ENCODE measurements at places on chromosomes 6 and 20.

DNA sequence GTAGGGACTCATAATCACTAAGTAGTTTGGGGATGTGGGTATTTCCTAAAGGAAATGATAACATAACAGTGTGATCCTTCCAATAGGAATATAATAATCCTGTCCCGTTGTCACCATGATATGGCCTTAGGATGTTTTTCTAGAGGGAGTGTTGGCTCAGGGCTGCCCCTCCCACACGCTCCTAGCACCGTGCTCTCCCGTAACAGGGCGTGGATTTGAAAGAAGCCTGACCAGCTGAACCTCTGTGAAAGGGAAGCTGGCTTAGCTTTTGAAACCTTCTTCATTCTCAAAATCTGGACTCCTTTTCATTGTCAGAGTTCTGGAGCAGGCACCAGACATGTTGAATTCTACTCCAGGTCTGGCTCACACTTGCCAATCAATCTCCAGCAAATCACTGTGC lies 103.4 kb upstream of the SASH1 start:
- no peak for DNase-seq

GRCh38 chr20:62695448-62696414 lies 12.9 kb upstream of the NTSR1 start:
- no peak for DNase-seq

- no peak for DNase-seq
Measured at GRCh38 chr6:131954059-131954774, 3.0 kb upstream of the CCN2 start.

DNA sequence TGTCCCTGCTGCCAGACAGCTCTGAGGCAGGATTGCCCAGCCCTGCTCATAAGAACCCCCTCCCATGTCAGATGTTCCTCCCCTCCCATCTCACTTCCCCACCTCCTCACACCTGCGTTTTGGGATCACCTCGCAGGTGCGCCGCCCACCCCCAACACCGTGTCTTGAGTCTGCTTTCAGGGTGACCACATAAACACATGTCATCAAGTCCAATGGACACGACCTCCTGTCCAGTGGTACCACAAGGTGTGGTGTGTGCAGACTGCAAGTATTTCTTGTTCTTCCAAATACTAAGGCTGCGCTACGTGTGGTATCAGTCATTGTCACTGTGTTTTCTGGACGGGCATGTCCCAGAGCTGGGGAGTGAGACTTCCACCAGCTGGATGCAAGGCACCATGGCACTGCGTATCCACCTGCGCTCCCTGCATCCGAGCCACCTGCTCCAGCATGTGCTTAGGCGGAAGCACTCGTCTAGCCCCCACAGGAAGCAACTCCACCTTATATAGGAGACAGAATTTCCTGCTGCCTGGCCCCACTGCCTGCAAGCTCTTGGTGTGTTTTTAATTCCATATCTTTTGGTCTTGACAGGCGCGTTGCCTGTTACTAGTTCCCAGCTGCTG lies 119.7 kb upstream of the NXT1 start:
- DNase-seq, result no peak

DNA sequence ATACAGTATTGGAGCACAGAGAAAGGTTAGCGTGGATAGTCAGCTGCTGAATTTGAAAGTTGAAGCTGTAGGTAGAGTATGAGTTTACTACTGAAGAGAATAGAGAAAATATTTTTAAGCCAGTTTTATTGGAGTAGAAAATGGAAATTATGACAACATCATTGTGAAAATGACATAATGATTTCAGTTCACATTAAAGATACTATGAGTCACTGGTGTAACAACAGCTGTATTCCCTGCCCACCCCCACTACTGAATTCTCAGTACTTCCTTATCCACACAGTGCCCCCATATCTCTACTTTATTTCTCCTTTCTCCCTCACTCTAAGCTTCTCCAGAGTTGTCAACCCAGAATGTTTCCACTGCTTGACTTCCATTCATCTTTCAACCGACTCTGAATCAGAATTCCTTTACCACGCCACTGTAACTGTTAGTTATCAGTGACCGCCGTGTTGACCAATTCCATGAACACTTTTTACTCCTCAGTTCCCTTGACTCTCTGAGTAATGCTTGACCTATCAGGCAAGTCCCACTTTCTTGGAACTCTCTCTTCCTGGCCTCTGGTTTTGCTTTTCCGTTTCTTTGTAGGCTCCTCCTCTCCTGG lies 139.6 kb downstream of the AIG1 start:
- no peak for DNase-seq

- DNase-seq, result no peak
Measured at GRCh38 chr20:14817101-14817500, 479.7 kb upstream of the FLRT3 start.

GRCh38 chr6:32845384-32845884 lies 1.6 kb upstream of the PSMB8 start:
- DNase-seq, result no peak

DNA sequence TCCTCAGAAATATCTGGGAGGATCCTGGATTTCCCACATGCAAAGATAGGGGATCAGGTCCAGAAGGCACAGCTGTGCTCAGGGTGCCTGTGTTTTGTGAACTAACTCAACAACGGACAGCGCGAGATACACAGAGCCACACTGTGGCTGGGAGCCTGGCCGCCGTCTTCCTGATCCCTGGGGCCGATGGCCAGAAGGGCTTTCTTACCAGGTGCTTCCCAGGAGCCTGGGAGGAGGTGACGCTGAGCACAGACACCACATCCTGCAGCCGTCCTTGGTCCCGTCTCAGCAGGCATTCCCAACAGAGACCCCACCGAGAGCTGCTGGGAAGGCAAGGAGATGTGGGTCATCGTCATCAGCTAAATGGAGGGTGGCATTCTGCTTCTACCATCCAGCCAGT lies 144.6 kb upstream of the AFDN start:
- DNase-seq, result no peak

- no peak for DNase-seq
Measured at GRCh38 chr6:44831002-44831610, 443.6 kb downstream of the CDC5L start.

DNA sequence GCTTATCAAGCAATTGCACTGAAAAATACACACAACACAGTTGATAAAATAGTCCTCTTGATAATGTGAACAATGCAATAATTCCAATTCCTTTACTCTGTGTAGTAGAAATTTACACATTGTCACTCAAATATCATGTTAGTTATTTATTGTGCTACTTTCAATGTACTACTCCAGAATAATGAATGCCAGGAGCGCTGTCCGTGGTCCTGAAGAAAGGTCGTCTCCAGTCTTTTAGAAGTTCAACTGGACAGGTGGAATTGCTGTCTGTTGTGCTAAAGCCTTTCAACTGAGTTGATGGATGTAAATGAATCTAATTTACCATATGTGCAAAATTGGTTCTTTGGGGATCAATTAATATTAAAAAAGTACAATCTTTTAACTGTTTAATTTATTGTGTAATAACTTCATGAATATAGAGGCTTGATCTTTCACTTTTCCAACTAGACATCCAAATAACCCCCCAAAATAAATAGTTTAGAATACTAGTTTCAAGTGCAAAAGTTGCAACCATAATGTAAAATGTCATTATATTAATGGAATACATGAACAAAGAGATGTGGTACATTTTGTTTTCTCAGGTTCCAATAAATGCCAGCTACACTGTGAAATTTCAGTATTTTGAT lies 3.2 kb downstream of the GRIK2 start:
- no peak for DNase-seq

- DNase-seq, result no peak
Measured at GRCh38 chr6:51099201-51099600, 280.5 kb downstream of the TFAP2B start.

DNA sequence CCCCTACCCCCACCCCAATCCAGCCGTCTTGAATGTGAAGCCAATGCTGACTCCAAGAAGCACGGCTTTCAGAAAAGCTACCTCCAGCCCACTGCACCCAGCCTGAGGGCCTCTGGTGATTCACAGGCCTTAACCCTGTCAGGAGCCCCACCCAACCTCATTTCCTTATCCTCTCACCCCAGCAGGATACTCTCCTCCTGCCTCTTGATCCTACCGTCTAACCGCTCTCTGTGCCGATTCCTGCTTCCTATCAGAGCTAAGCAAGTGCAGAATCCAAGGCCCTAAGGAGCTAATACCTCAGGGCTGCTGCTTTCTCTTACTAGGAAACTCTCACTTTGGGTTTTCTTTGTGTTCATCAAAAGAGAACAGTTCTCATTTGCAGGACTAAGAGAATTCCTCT lies 47.2 kb downstream of the TRERF1 start:
- DNase-seq, result no peak

DNA sequence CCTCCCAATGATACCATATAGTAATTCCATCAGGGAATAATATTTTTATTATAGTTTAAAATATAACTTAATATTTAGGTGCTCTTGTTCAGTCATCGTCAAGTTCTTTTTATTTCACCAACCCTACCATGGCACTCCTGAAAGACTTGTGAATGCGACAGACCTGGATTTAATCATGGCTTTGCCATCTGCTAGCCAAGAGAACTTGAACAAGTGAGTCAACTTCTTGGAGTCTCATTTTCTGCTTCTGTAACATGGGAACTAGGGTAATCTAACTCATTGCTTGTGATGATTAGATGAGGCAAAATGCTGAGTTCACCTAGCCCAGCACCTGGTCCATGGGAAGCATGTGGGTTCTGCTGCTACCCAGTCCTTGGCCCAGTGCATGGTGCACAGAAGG lies 62.9 kb downstream of the ESR1 start:
- DNase-seq, result no peak

- DNase-seq, result no peak
Measured at GRCh38 chr6:43974643-43975230, 152.5 kb downstream of the MRPL14 start.

DNA sequence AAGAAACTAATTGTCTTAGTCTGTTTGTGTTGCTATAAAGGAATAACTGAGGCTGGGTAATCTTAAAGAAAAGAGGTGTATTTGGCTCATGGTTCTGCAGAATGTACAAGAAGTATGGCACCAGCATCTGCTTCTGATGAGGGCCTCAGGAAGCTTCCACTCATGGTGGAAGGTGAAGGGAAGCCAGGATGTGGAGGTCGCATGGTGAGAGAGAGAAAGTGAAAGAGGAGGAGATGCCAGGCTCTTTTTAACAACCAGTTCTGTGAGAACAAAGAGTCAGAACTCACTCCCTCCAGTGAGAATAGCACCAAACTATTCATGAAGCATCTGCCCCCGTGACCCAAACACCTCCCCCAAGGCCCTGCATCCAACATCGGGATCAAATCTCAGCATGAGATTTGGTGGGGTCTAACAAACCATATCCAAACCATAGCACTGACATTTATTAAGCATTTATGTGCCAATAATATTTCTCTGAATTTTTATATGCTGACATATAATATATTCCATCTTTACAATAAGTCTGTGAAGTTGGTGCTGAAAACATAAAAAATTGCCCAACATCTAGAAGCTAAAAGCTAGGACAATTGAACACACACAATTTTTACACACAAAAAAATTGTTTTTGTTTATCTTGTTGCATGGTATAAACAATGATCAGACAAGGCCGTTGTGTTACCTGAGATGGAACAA lies 29.2 kb upstream of the BTN3A2 start:
- DNase-seq, result no peak

DNA sequence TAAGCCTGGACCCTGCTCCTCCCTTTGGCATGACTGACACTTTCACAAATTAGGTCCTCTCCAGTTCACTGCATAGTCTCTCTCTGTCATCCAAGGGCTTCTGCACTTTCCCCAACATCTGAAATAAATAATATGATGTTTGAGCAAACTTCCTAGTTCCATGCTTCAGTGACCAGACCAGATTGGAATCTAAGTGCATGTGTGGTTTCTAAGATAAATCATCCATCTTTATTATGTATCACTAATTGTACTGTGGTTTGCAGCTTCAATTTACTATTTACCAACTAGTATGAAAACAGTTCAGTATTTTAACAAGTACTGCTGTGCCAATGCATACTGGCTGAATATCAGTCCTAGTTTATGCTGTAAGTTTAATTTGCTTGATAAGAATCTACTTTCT lies 18.7 kb downstream of the SESN1 start:
- no peak for DNase-seq

DNA sequence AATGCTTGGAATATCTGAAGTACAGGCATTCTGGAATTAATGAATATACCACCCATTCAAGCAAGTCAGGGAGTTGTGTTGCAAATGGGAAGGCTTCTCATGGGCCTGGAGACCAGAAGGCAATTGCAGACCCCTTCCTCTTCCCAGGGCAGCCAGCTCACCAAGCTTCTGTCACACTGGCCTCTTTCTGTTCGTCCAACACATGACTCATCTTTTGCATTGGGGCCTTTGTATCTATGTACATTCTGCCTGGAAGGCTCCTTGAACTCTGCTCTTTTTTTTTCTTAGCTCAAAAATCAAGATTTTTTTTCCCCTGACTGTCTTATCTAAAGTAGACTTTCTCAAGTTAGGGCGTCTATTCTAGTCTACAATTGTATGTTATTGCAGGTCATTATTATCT lies 132.9 kb upstream of the MYLIP start:
- DNase-seq, result no peak

DNA sequence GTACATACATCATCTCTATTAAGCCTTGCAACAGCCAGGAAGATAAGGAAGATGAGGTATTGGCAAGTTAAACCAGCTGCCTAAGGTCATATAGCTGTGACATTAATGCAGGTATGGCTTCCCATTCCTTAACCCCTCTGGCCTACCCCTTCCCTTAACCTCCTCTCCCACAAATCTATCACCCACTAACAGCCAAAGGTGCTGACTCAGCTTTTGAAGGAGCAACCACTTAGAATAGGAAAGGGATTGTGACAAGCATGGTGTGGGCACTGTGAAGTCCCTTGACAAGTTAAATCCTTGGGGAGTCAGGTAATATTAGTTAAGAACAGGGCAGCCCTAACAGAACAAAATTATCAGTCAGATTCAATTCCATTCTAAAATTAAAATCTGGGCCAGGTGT lies 5.4 kb upstream of the SH3BGRL2 start:
- DNase-seq, result no peak

- no peak for DNase-seq
Measured at GRCh38 chr20:53371216-53371615, 222.4 kb downstream of the ZNF217 start.

DNA sequence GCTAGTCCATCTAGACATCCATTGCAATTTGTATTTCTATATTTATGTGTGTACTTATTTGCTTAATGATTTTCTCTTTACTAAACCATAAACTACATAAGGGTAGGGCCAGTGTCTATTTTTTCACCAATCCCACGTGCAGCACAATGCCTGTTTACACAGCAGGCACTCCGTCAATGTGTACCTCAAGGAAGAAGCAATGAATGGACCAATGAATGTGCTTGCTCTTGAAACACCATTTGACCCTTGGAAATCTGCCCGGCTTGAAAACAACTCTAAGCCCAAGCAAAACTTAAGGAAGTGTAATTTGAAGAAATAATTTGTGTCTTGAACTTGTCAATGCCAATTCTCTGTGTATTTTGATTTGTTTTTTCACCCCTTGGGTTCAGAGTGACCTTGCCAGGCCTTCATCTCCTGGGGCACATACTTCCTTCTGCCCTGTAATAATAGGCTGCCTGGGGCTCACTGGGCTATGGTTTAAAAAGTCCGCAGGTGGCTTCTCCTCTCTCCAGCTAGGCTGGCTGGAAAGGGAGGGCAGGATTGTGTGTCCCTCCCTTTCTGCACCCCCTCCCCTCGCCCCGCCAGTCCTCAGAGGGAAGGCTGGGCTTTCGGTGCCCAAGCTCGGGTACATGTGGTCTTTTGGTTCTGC lies 140.8 kb upstream of the ARMC2 start:
- peak; percentile 39 for DNase-seq

All from NCI-H2029 treated with DMSO at 0.1 percent for 48 hours (cell line).